OCI-M1 (cell line): ENCODE measurements at places on chromosomes 16 and 17.

- no peak for DNase-seq
Observed at GRCh38 chr17:60599220-60599619, 773 bp upstream of the PPM1D start.

DNA sequence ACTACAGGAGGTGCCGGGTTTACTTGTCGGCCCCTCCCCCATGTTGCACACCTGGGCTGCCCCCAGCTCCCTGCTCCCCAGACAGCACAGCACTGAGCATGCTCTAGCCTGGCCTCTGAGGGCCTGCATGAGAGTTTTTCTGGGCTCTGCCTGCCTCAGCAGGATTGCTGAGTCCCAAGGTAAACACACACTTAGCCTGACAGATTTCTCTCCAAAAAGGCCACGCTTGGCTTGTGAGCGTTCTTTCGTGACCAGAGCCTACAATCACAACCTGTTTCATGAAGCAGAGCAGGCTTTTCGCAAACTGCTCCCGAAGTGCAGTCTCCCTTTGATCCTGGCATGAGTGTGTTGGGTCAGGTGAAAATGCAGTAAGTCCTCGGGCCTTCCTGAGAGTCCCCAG is 9.8 kb upstream of the CD300E start:
- no peak for DNase-seq

- DNase-seq: no peak
Observed at GRCh38 chr17:21523497-21524210, 147.5 kb downstream of the KCNJ12 start.

DNA sequence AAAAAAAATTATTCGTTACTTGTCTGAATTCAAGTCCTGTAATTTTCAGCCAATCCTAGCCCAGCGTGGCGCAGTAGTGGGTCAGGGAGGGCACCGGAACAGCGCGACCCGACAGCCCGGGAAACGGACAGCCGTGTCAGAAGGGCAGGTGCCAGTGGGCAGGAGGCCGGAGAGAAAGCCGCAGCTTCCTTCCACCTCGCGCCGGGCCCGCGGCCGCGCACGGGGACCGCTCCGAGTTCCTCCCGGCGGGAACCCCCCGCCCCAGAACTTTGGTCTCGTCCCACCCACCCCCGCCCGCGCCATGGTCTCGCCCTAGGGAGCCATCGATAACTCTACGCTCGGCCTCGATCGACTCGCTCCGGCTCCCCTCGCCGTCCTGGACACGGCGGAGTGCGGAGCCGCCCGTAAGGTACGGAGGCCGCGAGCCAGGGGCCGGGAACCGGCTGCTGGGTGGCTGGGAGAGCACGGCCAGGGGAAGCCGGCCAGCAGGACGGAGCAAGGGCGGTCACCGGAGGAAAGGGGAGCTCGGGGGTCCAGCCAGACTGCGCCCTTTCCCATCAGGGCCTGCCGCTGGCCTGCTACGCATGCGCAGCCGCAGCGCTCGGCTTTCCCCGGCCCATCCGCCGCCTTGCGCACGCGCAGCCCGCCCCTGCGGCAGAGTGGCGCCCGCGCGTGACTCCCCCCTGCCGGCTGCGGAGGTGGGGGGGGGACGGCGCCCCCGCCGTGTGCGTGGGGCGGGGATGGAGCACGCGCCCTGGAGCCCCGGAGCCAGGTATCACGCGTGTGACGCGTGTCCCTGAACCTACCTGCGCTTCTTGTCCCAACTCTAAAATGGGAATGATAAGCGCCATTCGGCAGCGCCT is at the start of gene MLST8:
TSS of gene MLST8 (plus strand) at position 351 of the 863 bp plus-strand sequence. CDS start 632 bp downstream, outside the sequence.
- peak; percentile 92 for DNase-seq

- no peak for DNase-seq
Observed at GRCh38 chr17:65730711-65731169, 169.3 kb upstream of the AXIN2 start.

DNA sequence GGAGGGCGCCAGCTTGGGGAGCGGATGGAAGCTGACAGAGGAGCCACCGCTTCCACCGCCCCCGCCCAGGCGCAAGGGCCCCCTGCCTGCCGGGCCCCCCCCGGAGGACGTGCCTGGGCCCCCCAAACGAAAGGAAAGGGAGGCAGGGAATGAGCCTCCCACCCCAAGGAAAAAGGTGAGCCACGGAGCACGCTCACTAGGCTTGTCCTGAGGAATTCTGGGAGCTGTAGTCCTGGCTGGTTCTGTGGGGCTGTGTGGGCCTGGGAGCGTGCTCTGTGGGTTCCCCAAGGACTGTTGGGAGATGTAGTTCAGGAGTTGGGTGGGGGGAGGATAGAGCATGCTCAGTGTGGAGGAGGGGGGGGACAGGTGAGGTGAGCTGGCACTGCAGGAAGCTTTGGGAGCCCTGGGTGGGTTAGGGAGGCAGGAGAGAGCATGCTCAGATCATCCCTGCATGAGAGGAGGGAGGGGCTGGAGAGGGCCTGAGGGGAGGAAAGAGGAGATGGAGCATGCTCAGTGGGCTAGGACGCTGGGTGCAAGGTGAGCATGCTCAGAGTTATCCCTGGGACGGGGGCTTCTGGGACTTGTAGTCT is 4.5 kb downstream of the FBXL19 start:
- peak; percentile 47 for DNase-seq

GRCh38 chr17:601244-601925 is 113.3 kb downstream of the VPS53 start:
- DNase-seq: peak; percentile 98

- DNase-seq: no peak
Observed at GRCh38 chr16:56583351-56584168, 5.8 kb upstream of the MT3 start.

DNA sequence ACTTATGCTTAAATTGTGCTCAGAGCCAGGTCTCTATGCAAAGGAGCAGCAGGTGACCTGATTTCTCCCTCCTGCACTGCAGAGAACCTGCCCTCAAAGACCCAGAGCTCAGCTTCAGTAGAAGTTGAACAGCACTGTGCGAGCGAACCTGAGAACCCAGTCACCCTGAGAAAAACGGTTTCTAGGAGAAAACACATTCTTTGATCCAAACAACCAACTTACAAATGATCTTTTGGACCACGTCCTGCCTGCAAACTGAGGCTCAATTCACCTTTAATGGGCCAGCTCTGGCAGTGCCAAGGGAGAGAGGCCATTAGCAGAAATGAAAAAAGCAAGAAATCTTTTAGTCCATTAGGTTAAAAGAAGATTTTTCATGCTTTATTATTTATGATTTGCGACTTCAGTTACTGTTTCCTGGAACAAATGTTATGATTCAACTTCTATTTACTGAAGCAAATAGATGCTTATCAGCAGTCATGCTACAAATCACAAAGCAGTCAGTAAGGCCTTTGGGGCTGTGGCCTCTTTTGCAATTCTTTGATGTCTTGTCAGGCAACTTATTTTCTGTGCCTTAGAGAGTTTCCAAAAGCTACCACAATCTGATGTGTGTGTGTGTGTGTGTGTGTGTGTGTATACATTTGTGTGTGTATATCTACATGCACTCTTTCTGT is 65.7 kb upstream of the LRRC37A3 start:
- peak; percentile 85 for DNase-seq

DNA sequence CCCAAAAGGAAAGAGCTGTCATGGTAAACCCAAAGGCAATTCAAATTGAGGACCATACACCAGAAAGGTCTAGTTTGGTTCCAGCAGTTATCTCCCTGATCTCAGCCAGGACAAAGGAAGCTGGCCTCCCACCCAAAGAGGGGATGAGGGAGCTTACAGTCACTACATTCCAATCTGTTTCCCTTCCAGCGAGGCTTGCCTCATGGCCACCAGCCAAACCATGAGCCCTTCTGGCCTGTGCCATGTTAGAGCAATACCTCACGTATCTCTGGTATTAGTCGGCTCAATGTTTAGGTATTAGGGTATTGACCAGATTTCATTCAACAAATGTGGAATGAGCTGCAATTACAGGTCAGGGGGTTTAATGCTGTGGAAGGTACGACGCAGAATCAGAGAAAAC is 8.4 kb downstream of the NDUFAB1 start:
- DNase-seq: no peak

GRCh38 chr17:43880420-43880991 is 26.8 kb downstream of the MPP2 start:
- DNase-seq: peak; percentile 55

DNA sequence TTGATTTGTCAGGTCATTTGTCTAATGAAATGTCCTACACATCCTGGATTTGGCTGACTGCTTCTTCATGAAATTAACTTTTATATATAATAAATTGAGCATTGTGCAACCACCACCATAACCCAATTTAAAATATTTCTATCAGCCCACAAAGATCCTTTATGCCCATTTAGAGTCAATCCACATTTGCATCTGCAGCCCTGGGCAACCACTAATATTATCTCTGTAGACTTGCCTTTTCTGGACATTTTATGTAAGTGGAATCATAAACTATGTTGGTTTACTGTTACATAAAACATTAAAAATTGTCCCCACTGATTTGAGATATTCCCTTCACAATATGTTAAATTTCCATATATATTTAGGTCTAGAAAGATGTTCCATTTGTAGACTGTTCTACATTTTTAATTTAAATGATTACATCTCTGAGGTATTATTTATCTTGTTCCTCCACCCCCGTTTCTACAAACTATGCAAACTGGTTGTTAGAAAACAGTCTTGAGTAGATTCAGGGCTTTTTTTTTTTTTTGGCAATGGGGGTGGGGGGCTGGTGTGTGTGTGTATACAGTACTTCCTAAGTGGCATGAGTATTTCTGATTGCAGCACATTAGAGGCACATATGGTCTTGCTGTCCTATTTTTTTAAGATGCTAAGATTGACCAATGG is 16.7 kb downstream of the RFWD3 start:
- no peak for DNase-seq

DNA sequence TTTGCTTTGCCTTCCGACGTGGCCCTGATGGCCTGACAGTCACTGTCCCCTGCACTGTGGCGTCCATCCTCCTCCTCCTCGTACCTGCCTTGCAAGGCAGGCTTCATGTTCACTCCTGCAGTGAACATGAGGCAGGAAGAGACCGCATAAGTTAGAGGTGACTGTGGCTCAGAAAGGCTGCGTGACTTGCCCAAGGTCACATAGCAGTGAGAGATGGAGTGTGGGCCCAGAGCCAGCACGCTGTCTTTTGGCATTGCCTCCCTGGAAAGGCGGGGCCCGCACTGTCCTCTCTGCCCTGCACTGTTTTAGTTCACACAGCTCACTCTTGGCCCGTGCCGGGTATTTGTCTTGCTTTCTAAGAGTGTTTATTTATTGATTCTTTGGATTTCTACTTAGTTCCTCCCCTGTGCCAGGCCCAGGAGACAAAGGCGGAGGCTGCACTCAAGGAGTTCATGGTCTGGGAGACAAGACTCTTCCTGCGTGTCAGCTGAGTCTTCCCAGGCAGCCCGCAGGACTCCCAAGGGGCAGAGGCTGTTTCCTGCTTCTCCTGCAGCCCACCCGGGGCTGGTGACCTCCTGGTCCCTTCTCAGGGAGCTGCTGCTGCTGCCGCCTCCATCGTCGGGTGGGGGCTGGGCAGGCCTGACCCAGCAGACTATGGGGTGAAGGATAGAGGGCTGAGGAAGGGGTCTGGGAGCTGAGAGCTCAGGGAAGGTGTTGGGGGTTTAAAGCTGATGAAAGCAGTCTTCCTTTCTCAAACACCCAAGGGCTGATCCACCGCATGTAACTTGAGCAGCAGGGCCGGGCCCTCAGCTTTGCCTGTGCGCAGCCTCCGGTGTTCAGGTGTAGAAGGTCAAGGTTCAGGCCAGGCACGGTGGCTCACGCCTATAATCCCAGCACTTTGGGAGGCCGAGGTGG is 12.7 kb downstream of the CYGB start:
- DNase-seq: no peak

DNA sequence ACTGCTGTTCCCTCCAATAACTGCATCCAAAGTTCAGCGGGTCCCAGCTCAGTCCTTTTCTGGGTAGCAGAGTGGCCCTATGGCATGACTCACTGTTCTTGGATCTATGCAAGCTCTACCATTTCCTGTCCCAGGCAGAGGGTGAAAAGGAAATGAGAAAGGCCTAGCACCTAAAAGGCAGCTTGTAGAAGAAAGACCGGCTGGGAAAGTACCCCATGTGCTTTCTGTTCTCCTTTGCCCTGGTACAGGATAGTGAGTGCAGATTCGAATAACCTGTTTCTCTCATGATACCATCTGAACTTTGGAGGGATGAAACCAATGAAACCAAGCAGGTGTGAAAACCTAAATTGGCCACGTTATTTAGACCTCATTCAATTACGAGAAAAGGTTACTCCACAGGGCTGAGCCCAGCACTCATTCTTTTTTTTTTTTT is 12.7 kb upstream of the HASPIN start:
- no peak for DNase-seq

DNA sequence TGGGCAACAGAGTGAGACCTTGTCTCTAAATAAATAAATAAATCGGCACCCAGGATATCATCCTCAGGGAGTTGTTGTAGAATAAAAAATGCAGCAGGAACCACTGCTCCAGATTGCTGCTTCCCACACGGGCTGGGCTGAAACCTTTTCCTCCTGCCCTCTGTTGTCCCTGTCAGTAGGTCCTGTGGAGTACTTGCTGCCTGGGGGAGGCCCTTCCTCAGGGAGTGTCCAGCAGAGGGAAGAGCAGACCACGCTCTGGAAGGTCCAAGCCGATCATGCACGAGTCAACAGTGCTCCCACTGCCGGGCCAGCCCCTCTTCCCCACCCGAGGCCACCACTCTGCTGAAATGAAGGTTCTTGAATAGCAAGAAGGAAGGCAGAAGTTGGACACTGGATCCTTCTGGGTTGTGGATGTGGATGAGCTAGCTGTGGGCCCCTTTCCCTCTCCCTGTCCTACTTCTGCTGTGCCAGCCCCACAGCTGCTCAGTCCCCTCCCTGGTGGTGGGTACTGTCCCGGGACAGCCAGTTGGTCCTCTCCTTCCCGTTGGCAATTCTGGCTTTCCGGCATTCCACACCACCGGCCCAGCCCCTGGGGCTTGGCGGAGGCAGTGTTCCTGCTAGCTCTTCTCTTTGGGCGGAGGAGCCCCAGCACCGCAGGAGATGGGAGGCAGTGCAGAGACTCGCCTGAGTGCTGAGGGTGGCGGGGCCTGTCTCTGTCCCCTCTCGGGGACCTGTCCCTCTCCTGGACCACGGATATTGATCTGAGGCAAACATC is 10.8 kb downstream of the CDK5R1 start:
- no peak for DNase-seq

DNA sequence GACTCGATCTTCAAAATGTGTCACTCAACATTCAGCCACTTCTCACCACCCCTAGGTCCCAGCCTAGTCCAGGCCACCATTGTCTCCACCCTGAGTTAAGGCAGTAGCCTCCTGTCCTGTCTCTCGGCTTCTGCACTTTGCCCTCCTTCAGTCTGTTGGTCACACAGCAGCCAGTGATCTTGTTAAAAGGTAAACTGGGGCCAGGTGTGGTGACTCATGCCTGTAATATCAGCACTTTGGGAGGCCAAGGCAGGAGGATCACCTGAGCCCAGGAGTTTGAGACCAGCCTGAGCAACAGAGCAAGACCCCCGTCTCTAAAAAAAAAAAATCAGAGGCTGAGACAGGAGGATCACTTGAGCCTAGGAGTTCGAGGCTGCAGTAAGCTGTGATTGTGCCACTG is 25.8 kb downstream of the WWP2 start:
- no peak for DNase-seq

- DNase-seq: no peak
Observed at GRCh38 chr17:69669441-69670178, 255.1 kb downstream of the MAP2K6 start.

GRCh38 chr16:65004570-65004969 is 117.3 kb downstream of the CDH11 start:
- DNase-seq: no peak
